ENCODE measurements at places on chromosomes 3 and 15. TPM values are rescaled to one million over a fixed set of nuclear protein-coding genes. Genes with fewer than 3 reads are reported as not detected.

DNA sequence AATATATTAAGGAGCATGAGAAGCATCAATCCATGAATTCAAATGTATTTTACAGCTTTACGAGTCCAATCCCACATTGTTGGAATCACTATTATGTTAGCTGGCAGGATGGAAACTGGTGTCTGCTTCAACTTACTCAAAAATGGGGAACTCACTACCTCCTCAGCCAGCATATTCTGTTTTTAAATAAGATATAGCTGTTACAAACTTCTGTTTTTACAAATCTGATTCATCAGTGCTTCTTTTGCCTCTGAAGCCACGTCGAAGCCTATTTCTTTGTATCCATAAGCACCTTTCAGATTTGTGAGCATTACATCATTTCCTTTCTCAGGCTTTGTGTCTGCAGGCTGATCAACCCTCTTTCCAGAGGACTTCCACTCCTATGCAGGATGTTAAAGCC, 105.9 kb downstream of the TPRG1 start:
- DNase-seq, result no peak

- no peak for DNase-seq
Measured at GRCh38 chr3:78994174-78995027, 773.4 kb downstream of the ROBO1 start.

The SEMA6D gene
- 3.9 TPM for polyA plus RNA-seq

- DNase-seq, result no peak
Measured at GRCh38 chr3:46490338-46491084, 7.3 kb upstream of the RTP3 start.

The PLA2G4E gene
- polyA plus RNA-seq, result 0.62 TPM

The PARP9 gene
- polyA plus RNA-seq, result 56.9 TPM

The NSMCE3 gene
- 10.9 TPM for polyA plus RNA-seq

DNA sequence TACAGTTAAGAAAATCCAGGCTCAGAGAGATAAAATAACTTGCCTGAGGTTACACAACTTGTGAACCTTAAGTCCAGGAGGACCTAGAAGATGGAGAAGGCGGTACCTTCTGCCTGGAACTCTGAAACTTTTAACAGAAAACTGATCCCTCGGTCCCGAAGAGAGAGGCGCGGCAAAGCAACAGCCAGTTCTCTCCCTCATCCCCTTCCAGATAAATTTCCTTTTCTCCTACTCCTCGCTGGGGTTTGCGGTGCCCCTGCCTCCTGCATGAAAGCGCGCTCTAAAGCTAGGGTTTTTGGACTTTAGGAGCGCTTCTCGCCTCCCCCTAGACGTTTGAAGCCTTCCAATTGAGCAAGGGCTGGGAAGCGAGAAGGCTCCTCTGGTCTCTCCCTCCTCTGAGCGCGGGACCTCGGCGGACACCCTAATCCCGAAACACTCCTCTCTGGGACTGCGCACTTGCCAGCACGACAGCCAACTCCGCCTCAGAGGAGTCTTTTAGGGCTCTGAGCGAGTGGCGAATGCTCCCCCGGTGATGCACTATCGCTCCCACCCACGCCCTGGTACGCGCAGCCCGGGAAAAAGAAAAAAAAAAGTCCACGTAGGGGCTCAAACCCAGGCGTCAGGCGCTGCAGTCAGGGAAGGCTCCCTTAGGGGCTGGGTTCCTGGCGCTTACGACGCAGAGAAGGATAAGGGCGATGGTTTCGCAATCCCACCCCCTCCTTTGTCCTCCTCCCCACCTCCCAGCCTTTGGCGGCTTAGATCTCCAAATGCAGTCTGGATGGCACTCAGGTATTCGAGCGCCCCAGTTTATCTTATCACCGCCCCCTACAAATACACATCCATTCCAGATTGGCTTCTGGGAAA, 7.9 kb upstream of the EOMES start:
- DNase-seq, result no peak

Data from thymus (tissue), 14 donors.